ENCODE measurements at places on chromosomes 2 and 18.

GRCh38 chr2:181126311-181126868 lies 146.0 kb downstream of the UBE2E3 start:
- DNase-seq: no peak

GRCh38 chr2:15580451-15580850 lies 11.2 kb upstream of the DDX1 start:
- DNase-seq: no peak

GRCh38 chr2:222677981-222678380 lies 6.5 kb downstream of the MOGAT1 start:
- DNase-seq: no peak

DNA sequence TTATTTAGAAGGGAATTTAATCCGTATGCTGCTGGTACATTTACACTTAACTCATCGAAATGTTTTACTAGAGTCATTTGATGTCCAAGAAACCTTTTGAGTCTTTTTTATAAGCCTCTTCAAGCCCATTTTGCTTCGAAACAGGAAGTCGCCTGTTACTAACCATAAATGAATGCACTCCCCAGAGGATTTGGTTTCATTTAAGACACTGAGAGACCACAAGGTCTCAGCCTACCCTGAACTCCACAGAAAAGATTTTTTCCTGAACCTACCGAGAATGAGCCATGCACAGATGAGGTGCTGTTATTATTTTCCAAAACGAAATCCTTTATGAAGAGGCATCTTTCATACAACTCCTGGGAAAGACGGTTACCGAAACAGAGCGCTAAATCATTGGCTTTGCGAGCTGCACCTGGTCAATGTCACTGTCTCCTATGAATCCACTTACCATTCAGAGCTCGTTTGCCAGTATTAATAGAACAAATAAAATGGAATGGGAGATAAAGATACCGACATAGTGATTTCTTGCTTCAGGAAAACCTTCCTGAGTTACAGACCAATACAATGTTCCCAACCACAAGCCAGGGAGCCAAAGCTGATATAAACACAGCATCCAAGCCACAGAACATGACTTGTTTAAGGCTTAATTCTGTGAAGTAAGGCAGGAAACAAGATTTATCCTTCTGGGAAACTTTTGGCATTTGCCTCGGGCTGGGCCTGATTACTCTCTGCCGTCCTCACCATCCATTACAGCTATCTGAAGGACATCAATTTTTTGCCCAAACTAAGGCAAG lies 382.1 kb downstream of the OSR1 start:
- no peak for DNase-seq

DNA sequence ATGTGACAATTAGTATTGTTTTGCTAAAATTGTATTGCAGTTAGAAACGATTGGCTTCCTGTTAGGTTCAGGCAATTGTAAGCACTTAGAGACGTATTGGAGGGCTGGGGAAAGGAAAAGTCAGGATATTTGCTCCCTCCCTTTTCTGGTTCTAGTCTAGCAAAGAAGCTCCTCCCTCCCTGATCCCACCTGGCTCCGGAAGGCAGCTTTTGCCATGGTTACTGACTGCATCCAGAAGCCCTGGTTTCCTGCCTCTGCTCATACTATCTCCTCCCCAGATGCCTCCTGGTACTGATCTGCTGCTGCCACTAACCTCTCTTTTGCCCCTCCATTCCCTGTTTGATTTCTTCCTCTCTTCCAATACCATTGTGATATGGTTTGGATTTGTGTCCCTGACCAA lies 275.9 kb downstream of the MREG start:
- DNase-seq: no peak

GRCh38 chr2:213125646-213126347 lies 25.6 kb downstream of the IKZF2 start:
- no peak for DNase-seq

DNA sequence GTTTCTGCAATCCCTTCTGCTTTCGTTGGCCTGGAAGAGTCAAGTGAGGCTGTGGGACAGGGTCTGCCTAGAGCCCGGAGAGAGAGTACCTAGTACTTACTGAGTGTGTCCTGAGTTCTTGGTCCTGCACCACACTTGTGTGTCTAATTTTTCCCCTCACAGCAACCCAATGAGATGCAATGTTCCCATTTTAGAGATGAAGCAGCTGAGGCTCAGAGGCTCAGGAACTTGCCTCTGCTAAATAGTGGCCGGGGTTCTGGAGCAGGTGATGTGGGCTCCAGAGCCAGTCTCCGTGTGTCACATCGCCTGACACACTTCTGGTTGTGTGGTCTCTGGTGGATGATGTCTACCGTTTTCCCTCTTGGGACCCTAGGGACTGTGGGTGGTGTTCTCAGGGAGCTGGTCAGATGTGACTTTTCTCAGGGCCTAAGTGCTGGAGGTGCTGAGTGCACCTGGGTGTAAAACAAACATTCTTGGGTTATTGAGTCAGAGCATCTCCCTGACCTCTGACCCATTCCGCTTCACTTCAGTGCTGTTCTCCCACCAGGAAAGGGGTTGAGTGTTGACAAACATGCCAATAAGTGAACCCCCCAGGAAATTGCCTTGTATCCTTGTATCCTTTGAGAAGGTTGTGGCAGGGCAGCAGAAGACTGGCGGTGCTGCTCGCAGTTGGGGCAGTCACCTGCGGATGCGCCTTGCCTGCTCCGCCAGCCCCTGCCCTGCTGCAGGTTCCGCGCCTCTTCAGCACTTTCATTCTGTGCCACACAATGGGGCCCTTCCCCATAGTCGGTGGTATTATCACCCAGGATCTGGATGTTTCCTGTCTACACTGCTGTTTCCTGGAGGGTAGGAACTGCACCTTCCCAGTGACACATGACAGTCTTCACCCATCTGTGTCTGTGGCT lies 32.1 kb downstream of the HK2 start:
- no peak for DNase-seq

- DNase-seq: no peak
These were observed 165.4 kb downstream of the RBM43 start for GRCh38 chr2:151096235-151096634.

- no peak for DNase-seq
These were observed 131.3 kb upstream of the ACAA2 start for GRCh38 chr18:49944663-49945062.

GRCh38 chr2:119702918-119703401 lies 24.0 kb downstream of the TMEM177 start:
- peak; percentile 36 for DNase-seq

DNA sequence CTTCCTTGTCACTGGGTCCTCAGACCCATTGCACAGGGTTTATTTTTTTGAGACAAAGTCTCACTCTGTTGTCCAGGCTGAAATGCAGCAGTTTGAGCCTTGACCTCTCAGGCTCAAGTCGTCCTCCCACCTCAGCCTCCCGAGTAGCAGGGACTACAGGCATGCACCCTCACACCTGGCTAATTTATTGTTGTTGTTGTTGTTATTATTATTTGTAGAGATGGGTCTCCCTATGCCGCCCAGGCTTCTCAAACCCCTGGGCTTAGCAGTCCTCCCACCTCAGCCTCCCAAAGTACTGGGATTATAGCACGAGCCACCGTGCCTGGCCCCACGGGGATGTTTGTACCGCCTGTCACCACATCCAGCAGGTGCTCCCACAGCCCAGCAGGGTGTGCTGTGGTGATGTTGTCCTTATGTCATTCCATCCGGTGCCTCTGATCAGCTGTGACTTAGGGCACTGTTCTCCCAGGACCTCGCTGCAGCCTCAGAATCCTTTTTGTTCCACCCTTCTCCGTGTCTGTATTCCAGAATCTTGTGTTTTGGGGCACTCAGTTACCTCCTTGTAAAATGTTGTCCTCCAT lies 182.3 kb downstream of the INO80D start:
- no peak for DNase-seq

- no peak for DNase-seq
These were observed 351.0 kb upstream of the POU3F3 start for GRCh38 chr2:104502901-104503300.

- no peak for DNase-seq
These were observed 30.2 kb downstream of the PRKCE start for GRCh38 chr2:45681675-45682074.

DNA sequence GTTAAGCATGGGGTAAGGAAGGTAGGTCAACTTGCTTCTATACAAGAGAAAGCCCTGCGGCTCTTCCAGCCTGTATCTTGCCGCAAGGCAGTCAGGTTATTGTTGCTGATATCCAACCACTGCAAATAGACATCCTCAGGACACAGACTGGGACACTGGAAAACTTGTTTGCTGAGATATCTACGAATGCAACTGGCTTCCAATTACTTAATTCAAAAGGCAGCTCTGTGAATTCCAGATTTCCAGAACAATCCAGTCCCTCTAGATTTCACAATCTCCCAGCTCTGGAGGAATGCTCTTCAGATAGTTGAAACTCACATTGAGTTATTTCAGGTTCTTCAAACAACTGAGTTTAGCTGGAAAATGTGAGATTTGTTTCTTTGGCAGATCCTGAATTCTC lies 34.6 kb upstream of the SP9 start:
- no peak for DNase-seq

DNA sequence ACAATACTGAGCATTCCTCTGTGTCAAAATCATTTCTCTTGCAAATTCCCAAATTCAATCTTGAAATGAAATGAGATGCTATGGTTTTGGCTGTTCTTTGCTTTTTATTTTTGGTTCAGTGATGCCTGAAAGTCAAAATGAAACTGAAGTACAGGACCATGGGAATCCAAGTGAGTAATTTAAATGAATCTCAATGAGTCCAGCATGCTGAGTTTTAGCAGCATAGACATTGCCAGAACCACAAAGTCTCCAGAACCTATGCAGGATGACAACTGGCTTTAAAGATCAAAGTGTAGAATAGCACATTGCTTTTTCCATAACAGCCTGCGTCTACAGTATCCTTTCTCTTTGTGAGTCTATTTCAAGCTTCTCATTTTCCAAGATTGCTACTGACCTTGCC lies 1050.7 kb upstream of the PIK3C3 start:
- DNase-seq: no peak

- DNase-seq: no peak
These were observed 11.7 kb upstream of the SEMA4C start for GRCh38 chr2:96881349-96882195.

Data from stimulated activated CD8-positive, alpha-beta memory T cell treated with anti-CD3 and anti-CD28 coated beads, Interleukin-7, amount 100 ng/mL, for 24 hours (primary cell).